A673 (cell line): ENCODE measurements at places on chromosomes 3 and 15.

DNA sequence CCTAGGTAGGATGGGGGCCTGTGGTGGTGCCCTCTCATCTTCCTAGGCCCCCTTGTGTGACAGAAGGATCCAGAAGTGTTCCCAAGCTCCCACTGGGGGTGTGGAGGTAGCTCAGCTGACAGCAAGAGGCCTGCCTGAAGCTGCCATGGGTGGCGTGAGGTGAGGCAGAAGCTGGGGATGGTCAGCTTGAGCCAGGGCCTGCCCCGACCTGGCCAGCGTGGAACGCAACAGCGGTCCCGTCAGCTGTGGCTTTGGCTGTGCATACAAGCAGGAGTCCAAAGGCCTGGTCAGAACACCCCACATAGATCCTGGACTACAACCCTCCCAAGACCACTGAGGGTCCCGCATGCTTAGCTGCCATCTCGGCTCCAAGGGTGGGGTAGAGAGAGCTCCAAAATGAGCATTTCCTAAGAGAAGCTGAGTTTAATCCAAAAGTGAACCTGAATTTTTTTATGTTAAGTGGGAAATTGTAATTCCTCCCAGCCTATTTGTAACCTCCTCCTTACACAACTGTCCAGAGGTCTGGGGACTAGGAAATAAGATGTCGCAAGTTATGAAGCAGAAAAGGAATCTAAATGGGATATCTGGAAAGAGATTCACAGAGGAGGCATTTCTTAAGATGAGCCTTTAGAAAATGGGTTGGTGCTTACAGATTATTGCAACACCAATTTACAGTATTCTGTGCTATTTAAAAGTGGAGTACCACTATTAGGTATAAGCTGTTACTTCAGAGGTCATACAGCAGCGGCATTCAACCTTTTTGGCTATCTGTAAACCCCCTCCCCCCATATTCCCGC lies 9.9 kb upstream of the PLA2G4D start:
- DNase-seq: no peak

GRCh38 chr3:192169332-192169915 lies 557.9 kb downstream of the FGF12 start:
- no peak for DNase-seq

GRCh38 chr3:73423116-73423515 lies 201.6 kb downstream of the PDZRN3 start:
- DNase-seq: no peak

GRCh38 chr3:190849607-190850006 lies 12.9 kb downstream of the GMNC start:
- no peak for DNase-seq

GRCh38 chr3:9902372-9903237 lies at the start of gene IL17RE:
TSS of gene IL17RE (plus strand) at chr3:9902848. CDS start at chr3:9902933, 85 bp downstream.
- no peak for DNase-seq

DNA sequence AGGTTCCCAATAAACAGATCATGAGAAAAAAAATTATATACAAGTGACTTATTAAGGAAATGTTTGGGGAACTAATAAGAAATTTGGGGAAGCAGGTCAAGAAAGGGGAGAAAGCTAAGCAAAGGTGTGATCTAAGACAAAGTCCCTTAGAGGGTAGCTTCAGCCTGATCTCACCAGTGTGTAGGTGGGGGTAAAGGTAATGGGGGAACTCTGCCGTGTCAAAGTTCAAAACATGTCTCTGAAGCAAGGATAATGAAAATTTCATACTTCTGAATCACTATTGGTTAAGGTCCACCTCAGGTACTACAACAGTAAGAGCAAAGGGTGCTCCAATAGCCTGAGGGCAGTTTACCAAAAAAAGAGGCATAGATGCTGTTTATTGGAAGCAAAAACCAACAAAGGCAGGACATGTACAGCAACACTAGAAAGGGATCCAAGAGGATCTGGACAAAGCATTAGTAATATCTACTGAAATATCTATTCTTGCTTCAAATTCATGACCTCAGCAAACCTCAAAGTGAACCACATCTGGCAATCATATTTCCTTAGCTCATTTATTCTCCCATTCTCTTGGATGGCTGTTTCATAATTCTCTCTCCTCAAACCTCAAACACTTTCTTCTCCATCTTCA lies 6.9 kb downstream of the ACAD11 start:
- DNase-seq: no peak

GRCh38 chr3:7960601-7961000 lies 541.0 kb upstream of the LMCD1 start:
- DNase-seq: no peak

DNA sequence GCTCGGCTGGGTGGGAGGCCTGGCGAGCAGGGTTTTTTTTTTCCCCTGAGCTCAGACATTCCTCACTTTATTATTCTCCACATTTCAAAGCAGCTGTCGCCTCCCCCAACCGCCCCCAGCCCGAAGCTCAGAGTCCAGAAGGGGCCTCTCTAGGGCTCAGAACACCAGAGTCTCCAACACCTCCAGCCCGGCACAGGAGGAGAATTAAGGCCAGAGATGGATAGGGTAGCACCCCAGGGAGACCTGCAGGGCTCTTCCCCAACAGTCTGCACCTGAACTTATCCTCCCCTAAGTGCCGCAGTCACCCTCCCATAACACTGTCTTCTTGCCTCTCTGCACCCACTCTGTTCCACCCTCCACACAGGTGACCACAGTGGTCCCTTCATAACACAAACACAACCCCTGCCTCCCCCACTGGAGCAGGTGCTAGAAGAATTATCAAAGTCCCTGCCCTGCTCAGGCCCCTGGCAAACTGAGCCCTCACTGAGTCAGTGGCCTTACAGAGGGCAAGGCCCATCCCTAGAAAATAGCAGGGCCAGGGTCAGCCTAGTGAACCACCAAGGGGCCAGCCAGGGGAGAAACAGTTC lies 14.1 kb downstream of the MYL3 start:
- no peak for DNase-seq

- DNase-seq: no peak
Observed at GRCh38 chr15:74365598-74366445, 1.6 kb downstream of the CYP11A1 start.

- peak; percentile 39 for DNase-seq
Observed at GRCh38 chr3:136305879-136306278, 55.7 kb downstream of the PCCB start.

GRCh38 chr3:32816439-32817256 lies 1.1 kb upstream of the TRIM71 start:
- DNase-seq: peak; percentile 39

DNA sequence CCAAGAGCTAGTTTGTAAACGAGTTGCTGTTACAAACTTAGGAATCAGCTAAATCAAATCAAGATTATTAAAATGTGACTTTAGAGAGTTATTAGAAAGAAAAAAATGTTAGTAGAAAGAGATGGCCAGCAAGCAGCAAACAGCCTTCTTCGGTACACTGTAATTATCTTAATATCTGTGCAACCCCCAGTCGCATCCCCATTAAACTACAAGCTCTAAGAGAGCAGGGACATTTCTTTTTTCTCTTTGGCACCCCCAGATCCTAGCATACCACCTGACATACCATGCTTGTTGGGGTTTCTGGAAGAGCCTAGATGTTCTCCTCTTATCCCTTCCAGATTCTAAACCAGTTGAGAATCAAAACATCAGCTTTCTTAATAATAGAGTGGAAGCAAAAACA lies 45.1 kb upstream of the LIPC start:
- DNase-seq: no peak

- no peak for DNase-seq
Observed at GRCh38 chr3:180325958-180326357, 276.0 kb upstream of the TTC14 start.

GRCh38 chr3:195854628-195855294 lies 43.0 kb upstream of the MUC4 start:
- no peak for DNase-seq

DNA sequence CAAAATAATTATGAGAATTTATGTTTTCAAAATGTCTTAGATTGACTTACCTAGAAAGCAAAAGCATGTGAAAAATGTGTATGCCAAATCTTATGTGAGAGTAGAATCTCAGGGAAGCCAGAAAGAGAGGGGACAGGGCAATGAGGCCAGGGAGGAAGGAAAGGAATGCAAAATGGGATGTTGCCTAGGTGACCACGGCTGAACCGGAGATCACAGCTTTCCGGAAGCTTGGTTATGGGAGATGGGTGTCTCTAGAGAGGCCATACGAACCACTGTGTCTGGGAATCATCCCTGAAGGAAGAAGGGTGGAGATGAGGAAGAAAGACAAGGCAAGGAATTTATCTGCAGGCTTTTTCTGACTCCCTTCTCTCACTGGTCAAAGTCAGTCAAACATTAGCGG lies 76.0 kb downstream of the SUCLG2 start:
- DNase-seq: no peak

GRCh38 chr3:183100376-183100775 lies 1.1 kb upstream of the MCCC1 start:
- DNase-seq: no peak

GRCh38 chr3:26522919-26523318 lies 99.7 kb upstream of the LRRC3B start:
- DNase-seq: no peak

DNA sequence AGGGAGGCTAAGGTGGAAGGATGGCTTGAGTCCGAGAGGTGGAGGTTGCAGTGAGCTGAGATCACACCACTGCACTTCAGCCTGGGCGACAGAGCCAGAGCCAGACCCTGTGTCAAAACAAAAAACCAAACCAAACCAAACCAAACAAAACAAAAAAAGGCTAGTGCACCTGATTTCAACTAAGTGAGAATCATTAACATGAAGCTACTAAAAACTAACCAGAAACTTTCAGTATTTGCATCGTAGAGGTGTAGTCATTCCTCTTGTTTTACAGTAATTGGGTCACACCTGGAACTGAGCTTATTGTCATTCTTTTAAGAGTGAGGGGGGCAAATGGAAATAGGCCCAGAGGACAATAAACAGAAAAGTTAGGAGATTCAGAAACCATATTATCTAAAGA lies 58.5 kb downstream of the ST6GAL1 start:
- no peak for DNase-seq

DNA sequence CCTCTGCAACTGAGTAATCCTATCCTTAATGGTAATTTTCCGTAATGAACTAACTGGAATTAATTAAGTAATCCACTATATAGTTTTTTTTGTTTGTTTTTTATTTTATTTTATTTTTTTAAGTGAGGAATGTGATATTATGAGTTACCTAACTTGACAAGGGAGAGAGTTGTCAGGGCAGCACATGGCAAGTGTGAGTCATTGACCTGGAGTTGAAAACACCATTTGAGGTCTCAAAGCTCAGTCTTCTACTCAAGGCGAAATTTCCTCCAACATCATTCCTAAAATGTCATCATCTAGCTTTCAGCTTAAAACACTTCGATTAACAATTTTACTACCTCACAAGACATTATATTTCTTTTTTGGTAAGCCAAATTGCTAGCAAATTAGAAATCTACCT lies 87.8 kb downstream of the NECTIN3 start:
- no peak for DNase-seq

- DNase-seq: no peak
Observed at GRCh38 chr15:83854321-83854720, 200.4 kb downstream of the ADAMTSL3 start.

- no peak for DNase-seq
Observed at GRCh38 chr15:93026380-93026817, 62.6 kb downstream of the RGMA start.

DNA sequence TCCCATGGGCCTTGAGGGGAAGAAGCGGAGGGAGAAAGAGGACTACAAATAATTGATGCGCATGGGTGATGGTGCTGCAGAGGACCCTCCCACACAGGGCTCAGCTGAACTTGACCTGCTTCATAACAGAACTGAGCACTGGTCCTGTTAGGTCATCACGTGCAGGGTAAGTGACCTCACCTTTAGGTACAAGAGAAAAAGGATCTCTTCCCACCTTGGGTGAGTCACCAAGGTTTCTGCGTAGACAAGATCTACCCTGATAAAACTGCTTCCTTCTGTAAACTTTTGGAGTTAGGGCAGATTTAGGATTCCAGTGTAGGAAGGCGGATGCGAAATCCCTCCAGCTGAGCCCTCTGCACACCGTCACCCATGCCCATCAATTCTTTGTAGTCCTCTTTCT lies 67.1 kb downstream of the FEM1B start:
- no peak for DNase-seq

- no peak for DNase-seq
Observed at GRCh38 chr15:100687582-100688141, 85.3 kb downstream of the ASB7 start.

DNA sequence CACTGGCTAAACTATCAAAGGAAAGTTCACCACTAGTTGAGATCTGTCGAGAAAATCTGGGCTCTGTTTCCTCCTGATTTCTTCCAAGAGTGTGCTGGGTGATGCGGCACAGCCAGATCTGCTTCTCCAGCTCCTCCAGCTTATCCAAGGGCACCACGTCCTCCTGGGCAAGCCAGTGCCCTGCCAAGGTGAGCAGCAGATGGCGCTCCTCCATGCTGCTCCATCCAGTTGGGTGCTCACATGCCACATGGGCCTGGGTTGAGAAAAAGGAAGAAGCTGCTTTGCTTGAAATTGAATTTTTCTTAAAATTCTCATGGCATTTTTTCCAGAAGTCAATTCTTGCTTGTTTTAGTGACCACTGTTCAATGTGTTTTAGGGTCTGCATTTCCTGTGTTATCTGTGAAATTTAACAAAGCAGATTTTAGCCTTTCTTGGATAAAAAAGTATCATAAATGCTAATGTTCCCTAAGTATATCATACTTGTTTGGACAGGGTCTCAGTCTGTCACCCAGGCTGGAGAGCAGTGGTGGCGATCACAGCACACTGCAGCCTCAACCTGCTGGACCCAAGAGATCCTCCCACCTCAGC lies 47.3 kb downstream of the EIF3J start:
- peak; percentile 79 for DNase-seq

- no peak for DNase-seq
Observed at GRCh38 chr15:44102675-44103254, 92.3 kb downstream of the FRMD5 start.

- no peak for DNase-seq
Observed at GRCh38 chr3:36197151-36197550, 183.2 kb upstream of the STAC start.

GRCh38 chr3:27756877-27757276 lies 34.8 kb upstream of the EOMES start:
- no peak for DNase-seq

DNA sequence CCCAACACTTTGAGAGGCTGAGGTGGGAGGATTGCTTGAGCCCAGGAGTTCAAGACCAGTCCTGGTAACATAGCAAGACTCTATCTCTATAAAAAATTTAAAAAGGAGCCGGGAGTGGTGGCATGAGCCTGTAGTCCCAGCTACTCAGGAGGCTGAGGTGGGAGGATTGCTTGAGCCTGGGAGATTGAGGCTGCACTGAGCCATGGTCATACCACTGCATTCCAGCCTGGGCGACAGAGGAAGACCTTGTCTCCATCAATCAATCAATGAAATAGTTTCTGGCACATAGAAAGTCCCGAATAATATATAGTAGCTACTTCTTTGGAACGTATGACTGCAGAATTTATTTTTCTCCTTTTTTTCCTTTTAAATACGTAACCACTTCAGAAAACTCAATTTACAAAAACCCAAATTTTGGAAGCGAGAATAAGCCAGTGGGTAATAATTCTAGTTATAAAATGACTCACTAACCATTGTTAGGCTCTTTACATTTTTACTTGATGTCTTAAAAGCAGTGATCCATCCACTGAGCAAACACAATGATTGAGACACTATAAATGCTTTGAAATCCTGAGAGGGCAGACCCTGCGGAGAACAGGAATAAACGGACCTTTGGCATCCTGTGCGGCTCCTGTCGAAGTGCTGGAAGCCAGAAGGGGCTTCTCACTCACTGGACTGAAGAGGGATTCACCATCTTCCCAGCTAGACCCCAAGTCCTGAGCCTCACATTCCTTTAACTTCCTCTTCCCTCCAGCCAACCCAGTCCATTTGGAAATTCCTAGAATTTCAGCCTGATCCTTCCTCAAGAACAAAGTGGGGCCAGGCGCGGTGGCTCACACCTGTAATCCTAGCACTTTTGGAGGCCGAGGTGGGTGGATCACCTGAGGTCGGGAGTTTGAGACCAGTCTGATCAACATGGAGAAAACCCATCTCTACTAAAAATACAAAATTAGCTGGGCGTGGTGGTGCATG lies 68.4 kb upstream of the MFGE8 start:
- no peak for DNase-seq
